ENCODE measurements at places on chromosomes 6 and 20.

DNA sequence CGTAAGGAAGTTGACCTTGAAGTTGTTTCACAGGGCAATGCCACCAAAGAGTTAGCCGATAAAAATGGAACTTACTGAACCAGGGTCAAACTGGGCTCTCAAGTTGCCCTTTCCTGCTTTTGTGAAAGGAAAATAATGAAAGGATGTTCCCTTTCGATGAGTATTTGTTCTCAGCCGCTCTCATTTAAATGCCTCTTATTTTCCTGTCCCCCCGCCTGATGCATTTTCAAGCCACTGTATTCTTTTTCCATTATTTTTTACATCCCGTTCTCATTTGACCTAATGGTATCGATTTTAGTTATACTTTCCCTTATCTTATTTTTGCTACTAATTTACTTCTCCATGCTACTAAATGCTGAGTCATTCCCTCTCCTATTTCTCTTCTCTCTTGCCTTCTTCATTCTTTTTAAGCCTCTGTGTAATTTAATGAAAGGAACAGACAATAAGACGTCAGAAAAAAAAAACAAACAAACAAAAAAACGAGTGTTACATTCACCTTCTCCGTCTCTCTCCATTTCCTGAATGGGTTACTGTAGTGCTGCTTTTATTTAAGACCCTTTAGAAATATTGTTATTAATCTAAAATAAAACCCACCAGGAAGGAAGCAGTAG is 655 bp upstream of the NDUFAF4 start:
- no peak for DNase-seq

GRCh38 chr6:37139230-37139962 is 30.6 kb upstream of the PIM1 start:
- no peak for DNase-seq

DNA sequence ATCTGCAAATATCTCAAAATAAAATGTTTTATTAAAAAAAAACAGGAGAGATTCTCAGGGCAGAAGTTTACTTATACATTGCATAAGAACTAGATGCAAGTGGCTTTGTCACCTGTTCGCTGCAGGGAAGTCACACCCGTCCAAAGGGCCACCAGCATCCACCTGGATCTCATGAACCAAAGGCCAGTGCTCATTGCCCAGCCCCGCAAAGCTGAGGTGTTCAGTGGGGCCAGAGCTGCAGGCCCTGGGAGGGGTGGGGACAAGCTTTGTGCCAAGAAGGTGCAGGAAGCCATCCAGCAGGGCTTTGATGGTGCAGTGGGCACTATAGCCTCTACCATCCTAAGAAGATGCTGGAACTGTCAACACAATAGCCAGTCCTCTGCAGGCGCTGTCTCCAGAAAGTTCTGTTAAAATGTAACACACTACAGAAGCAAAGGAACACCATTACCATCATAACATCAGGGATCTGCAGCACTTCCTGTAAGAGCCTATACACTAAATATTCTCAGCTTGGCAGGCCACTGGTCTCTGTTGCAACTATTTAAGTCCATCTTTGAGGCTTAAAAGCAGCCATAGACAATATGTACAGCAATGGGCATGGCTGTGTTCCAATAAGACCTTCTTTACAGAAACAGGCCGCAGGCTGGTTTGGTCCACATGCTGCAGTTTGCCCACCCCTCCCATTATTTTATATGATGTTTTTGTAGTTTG is 15.7 kb upstream of the CD93 start:
- DNase-seq = no peak

- no peak for DNase-seq
Measured at GRCh38 chr20:51420111-51420510, 122.4 kb downstream of the NFATC2 start.

All from colonic mucosa (tissue), 4 donors.